ENCODE measurements at places on chromosomes 16 and 17.

DNA sequence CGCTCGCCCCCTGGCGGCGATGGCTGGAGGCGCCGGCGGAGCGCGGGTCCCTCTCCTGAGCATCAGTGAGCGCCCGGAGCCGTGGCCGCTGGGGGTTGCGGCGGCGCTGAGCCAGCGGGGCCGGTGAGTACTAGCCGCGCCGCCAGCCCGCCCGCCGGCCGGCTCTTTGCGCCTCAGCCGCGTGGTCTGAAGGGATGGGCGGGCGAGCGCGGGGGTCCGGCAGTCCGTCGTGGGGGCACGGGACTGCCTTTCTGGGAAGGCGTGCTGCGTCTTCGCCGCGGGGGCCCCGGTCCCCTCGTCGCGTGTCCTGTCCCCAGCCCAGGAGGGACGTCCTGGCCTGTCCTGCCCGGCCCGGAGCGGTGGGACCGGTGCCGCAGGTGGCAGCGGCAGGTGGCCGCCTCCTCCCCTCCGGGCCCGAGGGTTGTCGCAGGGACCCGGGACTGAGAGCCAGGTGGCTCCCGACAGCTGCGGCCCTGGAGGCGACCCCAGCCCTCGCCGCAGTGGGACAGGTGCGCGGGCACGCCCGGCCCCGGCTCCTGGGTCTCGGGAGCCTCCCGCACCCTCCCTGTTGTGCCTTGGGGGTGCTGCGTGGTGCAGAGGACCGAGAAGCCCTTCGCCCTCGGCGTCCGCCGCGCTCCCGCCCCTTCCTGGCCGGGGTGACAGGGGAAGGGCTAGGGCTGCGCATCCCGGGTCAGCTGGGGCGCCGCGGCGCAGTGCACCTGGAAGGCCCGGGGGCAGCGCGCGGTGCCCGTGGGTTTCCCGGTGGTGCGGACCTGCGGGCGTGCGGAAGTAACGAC, at the start of gene SPECC1:
SPECC1 (plus strand) TSS at position 58 of the 797 bp plus-strand sequence. CDS start 87,293 bp downstream, outside the sequence.
- DNase-seq = peak; percentile 70

GRCh38 chr17:66397486-66397885, 95.1 kb downstream of the PRKCA start:
- no peak for DNase-seq

DNA sequence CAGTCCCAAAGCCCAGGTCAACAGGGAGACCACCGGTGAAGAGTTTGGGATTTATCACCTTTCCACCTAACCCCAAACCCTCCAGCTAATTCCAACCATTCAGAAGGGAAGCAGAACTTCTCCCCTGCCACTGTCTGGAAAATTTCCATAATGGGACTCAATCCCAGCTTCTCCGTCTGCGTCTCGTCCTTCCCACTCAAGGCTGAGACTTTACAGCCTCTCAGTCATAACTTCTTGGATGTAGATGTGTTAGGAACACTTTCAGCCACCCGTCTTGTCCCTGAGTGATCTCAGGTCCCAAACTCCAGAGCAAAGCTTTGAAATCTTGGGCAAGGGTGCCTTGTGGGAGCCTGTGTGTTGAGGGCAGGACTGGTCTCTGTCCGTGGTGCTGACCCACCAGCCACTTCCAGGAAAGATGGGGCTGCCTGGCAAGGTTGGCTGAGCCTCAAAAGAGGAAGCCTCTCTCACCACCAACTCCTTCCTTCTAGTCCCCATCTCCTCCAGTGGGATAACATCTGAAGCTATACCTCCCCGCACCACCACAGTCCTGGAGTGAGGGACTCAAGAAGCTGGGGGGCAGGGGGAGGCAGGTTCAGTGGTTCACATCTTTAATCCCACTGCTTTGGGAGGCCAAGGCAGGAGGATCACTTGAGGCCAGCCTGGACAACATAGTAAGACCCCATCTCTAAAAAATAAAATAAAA, 9.3 kb downstream of the GAS2L2 start:
- peak; percentile 66 for DNase-seq

DNA sequence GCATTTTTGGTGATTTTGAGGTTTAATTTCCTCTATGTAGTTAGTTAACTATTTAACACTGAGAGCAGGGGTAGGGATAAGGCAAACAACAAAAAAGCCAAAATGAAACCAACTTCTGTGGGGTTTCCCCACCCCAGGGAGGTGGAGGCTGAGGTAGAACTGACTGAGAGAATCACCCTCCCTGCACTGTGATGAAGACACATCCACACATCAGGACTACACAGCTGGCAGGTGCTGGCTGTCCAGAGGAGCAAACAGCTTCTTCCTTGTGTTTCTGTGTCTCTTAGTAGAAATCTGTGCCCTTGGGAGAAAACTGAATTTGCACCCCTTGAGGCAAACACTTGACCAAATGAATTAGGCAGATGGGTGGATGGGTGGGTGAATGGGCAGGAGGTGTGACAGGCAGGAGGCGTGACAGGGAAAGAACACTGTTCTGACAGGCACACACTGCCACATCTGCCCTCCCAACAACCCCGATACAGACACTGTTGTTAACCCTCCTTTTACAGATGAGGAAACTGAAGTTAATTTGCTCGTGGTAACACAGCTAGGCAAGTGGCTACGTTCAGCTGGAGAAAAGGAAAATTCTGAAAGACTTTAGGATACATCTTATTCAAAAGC, 62.9 kb upstream of the AMZ2 start:
- DNase-seq = no peak

GRCh38 chr17:76732734-76733617, 4.2 kb downstream of the SRSF2 start:
- no peak for DNase-seq

DNA sequence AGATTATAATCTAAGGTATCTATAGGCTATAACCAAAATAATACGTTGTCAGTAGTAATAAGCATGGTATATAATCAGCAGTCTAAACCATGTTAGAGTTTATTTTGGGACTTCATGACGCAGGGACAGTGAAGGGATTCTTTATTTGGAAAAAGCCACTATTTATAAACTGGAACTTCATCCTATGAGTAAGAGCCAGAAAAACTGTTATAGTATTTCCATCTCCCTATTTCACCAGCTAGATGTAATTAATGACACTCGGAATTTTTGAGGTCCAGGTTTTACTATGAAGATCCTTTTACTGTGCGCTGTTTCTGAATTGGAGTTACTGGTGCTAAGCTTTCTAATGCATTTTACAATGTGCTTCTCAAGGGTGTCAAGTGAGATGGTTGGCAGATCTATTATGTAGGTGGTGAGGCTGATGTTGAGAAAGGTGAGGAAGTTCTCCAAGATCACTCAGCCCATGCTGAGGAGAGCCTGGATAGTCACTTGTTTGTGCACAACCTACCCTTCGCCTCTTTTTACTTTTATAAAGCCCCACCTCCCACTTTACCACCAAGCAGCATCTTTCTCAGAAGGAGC, 149.3 kb downstream of the MSI2 start:
- peak; percentile 58 for DNase-seq

GRCh38 chr17:59464246-59464645, 101.2 kb upstream of the DHX40 start:
- no peak for DNase-seq

DNA sequence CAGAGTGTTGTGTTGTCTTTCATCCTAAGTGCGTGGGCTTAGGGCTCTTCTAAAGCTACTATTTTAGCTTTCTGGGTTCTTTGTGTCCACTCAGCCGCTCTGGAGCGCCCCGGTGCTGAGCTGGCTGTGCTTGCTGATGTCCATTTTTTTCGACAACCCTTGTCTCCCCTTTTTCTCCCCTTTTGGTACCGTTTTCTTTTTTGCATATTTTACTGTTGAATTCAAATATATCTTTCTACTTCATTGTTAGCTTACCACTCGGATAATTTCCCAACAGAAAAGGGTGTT, 1.2 kb downstream of the SRRM2 start:
- DNase-seq = peak; percentile 29

GRCh38 chr17:20098314-20098713, 89.2 kb downstream of the SPECC1 start:
- DNase-seq = no peak

All from EH (cell line).